Stimulated activated naive CD4-positive, alpha-beta T cell treated with Interleukin-2 at 50 U/mL for 16 hours (primary cell): ENCODE measurements at places on chromosomes 13 and 19.

DNA sequence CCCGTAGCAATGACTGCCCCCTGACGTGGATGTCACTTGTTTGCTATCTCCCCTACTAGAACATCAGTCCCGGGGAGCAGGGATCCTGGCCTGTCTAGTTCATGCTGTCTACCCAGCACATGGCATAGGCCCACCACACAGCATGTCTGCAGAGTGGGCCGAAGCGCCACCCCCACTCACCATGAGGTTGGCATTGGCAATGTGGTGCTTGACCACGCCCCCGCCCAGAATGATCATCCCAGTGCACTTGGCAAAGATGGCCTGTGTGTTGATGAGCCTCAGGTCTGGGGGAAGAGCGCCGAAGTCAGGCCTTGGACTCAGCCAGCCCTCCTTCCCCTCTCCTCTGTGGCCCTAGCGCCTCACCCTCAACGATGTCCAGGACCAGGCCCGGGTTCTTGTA, 4.8 kb downstream of the DHPS start:
- DNase-seq, result no peak

DNA sequence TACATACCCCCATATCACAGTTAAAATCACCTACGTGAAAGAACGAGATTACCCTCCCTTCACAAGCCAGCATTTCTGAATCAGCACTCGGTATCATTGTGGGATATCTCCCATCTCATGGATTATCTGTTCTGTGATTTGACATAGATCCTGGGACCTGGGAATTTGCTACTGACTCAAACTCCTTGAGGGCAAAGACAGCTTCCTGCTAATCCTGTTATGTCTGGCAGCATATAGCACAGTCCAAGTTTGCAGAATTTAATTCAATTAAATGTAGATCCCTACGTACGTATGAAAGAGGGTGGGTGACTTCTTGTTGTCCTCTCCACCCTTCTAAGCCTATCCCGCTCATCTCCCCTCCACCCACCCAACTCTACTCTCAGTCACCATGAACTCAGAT, 476.5 kb downstream of the KLF5 start:
- no peak for DNase-seq

DNA sequence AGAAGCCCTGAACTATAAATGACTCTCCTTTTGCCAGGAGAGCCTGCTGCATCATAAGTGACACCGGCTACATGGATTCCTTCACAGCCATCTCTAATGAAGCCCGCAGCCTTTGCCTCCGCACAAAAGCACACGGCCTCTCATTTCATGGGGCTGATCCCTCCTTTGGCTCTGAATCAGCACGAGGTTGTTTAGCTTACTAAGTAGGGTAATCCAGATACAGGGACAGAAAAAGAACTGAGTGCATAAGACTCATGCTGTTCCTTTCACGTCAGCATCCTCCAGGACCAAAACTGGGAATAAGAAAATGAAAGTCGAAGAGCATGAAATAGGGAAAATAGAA, 136.3 kb downstream of the DCT start:
- DNase-seq, result no peak

DNA sequence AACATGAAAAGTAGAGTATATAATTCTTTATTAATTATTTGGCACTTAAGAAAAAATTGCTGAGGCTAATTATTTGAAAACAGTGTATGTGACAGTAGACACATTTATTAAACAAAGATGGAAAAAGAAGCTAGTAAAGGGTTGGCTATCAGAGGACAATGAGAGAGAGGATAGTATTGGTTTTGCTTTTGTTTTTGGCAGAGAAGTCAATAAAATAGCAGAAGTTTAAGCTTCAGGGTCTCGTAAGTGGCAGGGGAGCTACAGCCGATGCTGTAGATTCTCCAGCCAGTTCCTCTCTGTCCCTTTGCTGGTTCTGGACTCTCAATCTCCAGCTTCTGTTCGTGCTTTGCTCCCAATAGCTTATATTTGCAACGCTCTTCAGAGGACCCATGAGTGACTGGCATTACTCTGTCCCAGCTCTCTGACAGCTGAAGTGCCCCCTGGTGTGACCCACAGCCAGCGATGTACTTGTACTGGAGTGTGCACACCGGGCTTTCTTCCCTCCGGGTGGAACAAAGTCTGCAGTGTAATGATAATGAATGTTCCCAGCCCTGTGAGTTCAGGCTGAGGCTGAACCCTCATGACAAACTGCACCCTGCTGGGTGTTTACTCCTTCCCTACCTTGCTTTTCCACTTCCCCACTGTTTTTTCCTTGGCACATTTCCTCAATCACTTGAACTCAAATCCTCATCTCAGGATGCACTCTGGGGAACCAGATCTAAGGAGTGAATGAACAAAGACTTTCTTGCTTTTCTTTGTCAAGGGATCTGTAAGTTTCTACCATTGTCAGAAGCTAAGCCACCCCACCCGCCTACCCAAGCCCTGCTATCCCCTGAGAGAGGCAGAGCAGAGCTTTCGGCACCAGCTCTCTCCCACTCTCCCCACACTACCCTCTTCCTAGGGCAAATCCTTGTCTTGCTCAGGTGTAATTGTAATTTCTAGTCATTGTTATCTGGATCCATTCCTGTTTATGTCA, 254.8 kb downstream of the LHFPL6 start:
- no peak for DNase-seq

GRCh38 chr19:13207846-13208671, 57.8 kb downstream of the IER2 start:
- peak; percentile 74 for DNase-seq

- DNase-seq, result no peak
Measured at GRCh38 chr19:17069193-17069592, 6.1 kb downstream of the HAUS8 start.

DNA sequence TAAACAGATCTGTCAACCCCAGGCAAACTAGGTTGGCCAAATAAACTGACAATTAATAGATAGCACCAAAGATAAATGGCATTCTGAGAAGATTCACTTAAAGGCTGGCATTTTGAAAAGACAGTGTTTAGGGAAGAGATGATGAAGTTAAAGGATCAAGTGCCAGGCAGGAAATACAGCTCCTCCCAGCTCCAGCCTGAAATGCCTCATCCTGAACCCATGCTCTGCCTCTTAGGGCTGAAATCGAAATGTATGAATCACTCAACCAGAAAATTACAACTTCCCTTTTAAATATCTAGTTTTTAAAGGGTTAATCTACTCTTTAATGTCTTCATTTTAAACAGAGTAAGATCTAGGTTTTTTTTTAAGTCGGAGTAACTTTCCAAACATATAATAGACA, 171.2 kb upstream of the UBL3 start:
- DNase-seq, result no peak

GRCh38 chr19:46218160-46218559, 11.4 kb upstream of the IGFL1 start:
- DNase-seq, result no peak

GRCh38 chr13:83730674-83731073, 151.6 kb downstream of the SLITRK1 start:
- DNase-seq, result no peak

DNA sequence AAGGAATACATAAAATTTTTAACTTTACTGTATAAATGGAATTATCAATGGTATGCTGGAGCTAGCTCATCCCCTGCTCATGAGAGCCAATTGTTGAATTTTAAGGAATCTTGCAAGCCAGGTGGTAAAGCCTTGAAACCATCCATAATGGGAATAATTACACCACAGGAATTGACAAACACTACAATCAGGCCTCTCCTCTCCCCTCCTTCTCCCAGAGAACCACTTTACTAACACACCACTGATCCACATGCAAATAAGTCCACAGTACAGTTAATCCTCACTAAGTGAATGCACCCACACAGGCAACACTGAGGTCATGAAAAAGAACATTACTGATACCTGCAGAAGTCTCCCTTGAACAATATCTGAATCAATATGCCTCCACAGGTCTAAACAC, 140.5 kb downstream of the KLF12 start:
- no peak for DNase-seq

DNA sequence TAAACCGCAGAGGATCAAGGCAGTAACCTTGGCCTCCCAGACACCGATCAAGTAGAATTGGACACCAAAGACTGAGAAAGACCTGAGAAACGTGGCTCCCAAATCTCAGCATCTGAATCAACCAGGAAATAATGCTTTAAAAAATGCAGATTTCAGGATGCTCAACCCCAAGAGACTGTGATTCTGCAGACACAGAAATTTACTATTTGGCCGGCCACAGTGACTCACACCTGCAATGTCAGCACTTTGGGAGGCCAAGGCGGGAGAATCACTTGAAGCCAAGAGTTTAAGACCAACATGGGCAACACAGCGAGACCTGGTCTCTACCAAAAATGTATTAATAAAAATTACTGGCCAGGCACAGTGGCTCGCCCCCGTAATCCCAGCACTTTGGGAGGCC, 6.2 kb downstream of the ABCC4 start:
- no peak for DNase-seq

DNA sequence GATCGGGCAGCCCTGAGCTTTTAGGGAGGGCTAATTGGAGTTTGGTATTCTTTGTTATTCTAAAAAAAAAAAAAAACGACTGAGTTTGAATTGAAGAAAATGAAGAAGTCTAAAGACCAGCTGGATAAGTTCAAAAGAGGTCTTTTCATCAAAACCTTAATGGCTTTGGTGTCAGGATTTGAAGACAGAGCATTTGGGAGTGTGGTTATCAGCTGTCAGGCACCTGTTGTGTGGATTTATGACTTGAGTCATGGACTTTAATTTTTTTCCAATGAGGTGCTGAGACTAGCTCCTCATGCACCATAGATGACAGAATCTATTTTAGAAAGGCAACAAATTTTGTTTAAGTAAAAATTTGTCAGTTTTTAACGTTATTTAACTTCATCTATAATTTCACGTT, 72.5 kb downstream of the FREM2 start:
- no peak for DNase-seq

- DNase-seq, result no peak
Measured at GRCh38 chr13:100306434-100306999, 217.6 kb downstream of the PCCA start.

- DNase-seq, result no peak
Measured at GRCh38 chr19:34499155-34499834, 17.7 kb downstream of the WTIP start.

- no peak for DNase-seq
Measured at GRCh38 chr13:88395804-88396203, 724.6 kb downstream of the SLITRK5 start.

DNA sequence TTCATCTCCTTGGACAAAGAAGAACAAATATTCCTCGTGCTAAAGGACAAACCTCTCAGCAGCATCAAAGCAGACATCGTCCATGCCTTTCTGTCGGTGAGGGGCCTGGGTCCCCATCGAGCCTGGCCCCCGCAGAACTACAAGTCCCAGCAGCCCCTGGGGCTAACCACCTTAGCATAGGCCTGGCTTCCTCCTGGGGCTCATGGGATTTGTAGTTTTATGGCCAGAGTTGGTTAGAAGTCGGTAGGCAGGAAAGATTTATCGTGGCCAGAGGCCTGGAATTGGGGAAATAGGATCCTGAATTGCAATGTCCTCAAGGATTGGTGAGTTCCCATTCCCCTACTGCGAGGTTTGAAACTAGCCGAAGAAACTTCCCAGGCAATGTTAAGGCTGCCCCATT, 19.6 kb downstream of the TMEM150B start:
- peak; percentile 18 for DNase-seq

GRCh38 chr13:59270327-59270726, 893.4 kb downstream of the DIAPH3 start:
- no peak for DNase-seq

GRCh38 chr13:73324842-73325722, 266.3 kb downstream of the KLF5 start:
- no peak for DNase-seq

DNA sequence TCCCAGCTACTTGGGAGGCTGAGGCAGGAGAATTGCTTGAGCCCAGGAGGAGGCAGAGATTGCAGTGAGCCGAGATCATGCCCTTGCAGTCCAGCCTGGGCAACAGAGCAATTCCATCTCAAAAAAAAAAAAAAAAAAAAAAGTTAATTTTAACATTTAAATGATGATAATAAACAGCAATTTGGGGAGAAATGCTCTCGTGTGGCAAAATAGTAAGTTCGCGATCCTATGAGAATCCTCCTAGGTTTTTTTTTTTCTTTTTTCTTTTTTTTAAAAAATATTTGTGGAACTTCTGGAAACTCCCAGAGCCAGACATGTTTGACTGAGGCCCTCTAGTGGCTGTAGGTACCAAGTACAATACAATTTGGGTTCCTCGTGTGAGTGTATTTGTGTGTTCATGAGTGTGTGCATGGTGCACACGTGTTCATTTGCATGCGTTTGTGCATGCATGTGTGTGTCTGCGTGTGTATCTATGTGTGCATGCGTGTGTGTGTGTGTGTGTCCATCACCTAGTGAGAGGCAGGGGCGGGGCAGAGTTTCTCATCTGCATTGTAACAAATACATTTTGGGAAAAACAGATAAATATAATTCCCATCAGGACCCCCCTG, 31.2 kb downstream of the TMPRSS9 start:
- DNase-seq, result peak; percentile 24

- DNase-seq, result peak; percentile 4
Measured at GRCh38 chr13:25281193-25281934, 5.9 kb downstream of the MTMR6 start.

DNA sequence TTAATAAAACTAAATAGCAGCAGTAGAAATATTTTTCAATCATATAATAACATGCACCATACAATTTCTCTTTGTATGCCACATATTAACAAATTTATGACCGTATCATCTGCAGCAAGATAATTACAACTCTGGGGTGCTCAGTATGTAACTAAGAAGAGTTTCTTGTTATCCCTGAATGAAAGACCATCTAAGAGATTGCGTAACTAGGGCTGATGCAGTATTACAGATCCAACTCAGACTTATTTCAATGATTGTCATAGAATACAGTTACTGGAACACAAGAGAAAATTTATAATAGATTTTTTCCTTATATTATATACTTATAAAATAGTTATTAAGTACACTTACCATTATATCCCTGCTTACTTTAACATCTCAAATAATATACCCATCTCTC, 305.1 kb downstream of the SLITRK1 start:
- no peak for DNase-seq
